CD14-positive monocyte (primary cell): ENCODE measurements at places on chromosomes 7 and 10. TPM values are rescaled to one million over a fixed set of nuclear protein-coding genes. Genes with fewer than 3 reads are reported as not detected.

The VAX1 gene
- not detected in 2 replicates for polyA plus RNA-seq

The ASAH2B gene
- polyA plus RNA-seq: not detected

The NUPR2 gene
- polyA plus RNA-seq: not detected

The UNCX gene
- not detected for polyA plus RNA-seq

The OPN4 gene
- polyA plus RNA-seq: not detected
